EL (cell line): ENCODE measurements at places on chromosomes 7 and 10.
A peak's percentile ranks its signal among the peaks of the same experiment; 100 is the strongest.

GRCh38 chr10:71255808-71256660, 43.7 kb downstream of the UNC5B start:
- DNase-seq: peak; percentile 81

- DNase-seq: no peak
Measured at GRCh38 chr7:141664450-141664849, 37.5 kb downstream of the DENND11 start.

DNA sequence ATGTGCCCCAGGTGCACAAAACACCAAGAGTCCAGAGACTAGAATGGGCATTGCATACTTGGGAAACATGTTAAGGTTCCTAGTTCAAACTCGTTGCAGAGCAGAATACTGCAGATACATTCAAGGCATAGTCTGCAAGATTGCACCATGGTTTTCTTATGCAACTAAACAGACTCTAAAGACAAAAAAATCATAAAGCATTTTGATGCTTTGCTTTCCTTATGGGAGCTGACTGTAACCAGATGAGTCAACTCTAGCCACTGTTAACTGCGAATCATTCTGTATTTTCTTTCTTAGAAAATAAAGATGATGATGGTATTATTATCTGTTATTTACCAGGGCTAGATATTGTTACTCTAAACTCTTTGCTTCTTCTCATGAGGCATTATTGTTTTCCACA, 19.7 kb downstream of the TRUB1 start:
- peak; percentile 14 for DNase-seq

GRCh38 chr7:37445064-37445723, 3.5 kb downstream of the ELMO1 start:
- no peak for DNase-seq

- DNase-seq: no peak
Measured at GRCh38 chr10:97781618-97782331, 10.0 kb upstream of the SFRP5 start.

GRCh38 chr7:103865442-103865841, 124.0 kb downstream of the RELN start:
- no peak for DNase-seq
